ENCODE measurements at places on chromosomes 3 and 15.

DNA sequence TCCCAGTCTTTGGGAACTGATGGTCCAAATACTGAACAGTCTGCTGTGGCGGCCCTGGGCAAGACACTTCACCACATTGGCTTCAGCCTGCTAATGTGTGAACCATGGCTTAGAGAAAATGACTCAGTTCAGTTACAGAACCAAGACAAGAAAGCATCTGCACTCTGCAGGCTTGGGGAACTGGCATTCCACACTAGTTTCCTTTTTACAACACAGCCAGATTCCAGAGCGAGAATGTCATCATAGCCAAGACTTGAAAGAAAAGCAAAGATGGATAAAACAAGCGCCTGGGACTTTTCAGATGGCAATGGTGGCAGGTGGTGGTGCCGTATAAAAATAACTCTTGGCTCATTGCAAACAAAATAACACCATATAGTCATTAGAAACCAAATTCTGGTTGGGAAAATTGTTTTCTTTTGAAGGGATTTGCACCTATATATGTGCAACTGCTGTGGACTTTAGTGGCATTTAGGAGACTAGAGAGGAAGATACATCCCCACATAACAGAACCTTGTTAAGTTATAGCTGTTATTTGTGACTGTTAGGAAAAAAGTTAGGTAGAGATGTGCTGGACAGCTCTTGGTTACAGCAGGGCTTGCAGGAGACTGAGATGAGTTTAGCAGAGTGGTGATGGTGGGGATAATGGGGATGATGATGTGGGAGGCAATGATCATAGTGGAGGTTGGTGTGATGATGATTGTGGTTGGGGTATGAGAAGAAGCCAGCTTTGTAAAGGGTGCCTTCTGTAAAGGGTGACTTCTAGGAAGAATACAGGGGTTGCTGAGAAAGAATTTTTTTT, 273.6 kb downstream of the THRB start:
- no peak for DNase-seq

DNA sequence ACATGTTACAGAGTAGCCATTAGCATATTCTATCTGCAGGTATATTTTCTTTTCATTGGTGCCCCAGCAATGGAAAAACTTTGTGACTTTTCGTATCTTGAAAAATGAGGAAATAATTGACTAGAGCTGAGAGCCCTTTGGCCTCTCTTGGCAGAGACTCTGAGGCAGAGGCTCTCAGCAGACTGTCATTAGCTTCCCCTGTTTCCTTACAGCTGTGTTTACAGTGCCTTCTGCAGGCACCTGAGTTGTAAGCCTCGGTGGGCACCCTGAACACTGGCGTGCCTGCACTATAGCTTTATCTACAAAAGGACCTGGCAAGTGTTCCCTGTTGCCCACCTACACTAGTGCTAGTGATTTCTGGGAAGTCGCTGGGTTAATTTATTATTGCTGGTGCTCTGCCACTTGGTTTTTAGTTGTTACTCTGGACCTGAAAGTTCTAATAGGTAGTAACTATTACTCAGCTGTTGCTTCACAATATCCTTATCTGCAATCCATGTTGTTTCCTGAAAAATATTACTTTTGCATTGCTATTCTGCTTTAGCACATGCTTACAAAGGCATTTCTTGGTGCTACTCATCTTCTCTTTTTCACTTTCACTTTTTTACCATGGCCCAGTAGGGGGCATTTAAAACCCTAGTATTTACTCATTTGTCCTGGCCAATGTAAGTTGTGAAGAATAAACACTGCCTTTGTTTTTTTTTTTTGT, 7.8 kb upstream of the GPR171 start:
- DNase-seq, result no peak

DNA sequence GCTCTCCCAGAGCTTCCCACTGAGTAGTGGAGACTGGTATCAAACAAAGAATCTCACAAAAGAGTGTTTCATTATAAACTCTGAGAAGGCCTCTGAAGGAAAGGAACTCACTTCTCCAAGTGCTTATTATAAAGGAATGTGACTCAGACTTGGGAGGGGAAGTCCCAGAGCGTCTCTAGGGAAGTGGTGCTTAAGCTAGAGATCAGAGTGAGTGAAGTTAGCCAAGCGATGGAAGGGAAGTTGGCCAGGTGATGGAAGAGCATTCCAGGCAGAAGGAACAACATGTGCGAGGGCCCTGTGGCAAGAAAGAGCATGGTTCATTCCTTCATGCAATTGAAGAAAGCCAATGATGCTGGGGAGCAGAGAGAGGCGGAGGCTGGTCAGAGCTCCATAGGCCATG, 2.3 kb downstream of the XYLB start:
- DNase-seq, result no peak

GRCh38 chr15:74730619-74731316, 5.4 kb upstream of the CYP1A1 start:
- no peak for DNase-seq

DNA sequence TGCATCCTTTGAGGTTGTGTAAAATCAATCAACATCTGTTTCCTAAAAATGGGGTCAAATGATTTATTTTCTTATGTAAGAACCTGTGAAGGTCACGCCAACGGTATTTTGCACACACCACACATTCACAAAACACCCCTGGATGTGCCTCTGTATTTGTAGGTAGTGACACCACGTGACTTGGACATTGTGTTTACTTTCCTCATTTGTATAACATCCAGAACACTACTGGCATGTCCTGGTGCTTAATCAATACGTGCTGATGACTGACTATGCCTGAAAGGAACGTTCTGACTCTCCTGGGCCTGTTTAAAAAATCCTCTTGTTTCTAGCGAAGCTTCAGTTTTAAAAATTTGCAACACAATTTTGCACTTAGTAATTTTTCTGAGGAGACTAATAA, 3.4 kb upstream of the TAFA4 start:
- no peak for DNase-seq

GRCh38 chr15:39459548-39459947, 121.3 kb upstream of the THBS1 start:
- no peak for DNase-seq

- no peak for DNase-seq
These were observed 46.4 kb upstream of the TOP2B start for GRCh38 chr3:25711090-25711489.

DNA sequence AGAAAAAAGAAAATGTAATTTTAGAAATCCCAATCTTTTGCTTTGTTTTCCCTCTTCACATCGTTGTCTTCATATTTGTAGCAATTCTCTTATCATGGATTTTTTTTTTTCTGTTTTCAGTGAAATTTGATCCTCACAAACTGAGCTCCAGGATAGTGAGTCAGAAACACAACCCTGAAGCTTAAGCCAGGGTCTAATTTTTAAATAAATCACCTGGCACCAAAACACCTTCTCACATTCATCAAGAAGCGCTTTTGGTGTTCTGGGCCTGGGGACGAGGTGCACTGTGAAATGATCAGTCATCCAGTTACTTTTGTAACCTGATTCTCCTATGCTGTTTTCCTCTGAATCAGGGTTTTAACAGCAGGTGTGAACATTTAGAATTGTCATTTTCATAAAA, 87.7 kb downstream of the REC114 start:
- no peak for DNase-seq

- no peak for DNase-seq
These were observed 398.2 kb upstream of the TPM1 start for GRCh38 chr15:62644216-62644888.

GRCh38 chr3:77835921-77836320, 796.0 kb downstream of the ROBO2 start:
- DNase-seq, result no peak

- DNase-seq, result no peak
These were observed 19.7 kb downstream of the IL16 start for GRCh38 chr15:81216422-81216821.

DNA sequence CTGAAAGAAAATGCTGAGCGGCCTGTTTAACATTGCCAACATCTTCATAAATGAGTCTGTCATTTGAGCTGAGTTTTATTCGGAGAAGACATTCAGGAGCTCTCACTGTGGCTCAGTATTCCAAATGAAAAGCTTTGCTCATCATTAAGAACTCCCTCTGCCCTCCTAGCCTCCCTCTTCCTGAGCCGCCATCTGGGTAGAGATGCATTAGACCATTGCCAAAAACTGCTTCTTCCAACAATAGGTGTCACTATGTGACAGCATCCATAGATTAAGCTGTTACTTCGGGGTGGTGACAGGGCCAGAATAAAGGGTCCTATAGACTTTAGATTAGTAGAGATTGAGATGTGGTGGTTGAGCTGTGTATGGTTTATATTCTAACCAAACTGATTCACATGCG, 501.4 kb upstream of the NR2F2 start:
- DNase-seq, result no peak

DNA sequence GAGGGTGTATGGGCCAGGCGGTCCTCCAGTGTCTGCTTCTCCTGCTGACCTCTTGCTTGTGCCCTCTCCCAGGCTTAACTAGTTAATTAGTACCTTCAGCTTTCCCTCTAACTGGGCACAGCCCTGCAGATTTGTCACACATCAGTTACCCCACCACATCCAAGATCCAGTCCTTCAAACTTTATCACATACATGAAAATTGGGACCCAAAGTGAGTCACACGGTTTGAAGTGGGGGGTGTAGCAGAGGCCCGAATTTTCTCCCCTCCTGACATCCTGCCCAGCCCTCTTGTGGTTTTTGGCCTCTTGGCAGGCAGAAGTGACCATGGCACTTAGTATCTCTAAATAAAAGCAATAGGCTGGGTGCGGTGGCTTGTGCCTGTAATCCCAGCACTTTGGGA, 3.9 kb downstream of the MAPKAPK3 start:
- DNase-seq, result no peak

DNA sequence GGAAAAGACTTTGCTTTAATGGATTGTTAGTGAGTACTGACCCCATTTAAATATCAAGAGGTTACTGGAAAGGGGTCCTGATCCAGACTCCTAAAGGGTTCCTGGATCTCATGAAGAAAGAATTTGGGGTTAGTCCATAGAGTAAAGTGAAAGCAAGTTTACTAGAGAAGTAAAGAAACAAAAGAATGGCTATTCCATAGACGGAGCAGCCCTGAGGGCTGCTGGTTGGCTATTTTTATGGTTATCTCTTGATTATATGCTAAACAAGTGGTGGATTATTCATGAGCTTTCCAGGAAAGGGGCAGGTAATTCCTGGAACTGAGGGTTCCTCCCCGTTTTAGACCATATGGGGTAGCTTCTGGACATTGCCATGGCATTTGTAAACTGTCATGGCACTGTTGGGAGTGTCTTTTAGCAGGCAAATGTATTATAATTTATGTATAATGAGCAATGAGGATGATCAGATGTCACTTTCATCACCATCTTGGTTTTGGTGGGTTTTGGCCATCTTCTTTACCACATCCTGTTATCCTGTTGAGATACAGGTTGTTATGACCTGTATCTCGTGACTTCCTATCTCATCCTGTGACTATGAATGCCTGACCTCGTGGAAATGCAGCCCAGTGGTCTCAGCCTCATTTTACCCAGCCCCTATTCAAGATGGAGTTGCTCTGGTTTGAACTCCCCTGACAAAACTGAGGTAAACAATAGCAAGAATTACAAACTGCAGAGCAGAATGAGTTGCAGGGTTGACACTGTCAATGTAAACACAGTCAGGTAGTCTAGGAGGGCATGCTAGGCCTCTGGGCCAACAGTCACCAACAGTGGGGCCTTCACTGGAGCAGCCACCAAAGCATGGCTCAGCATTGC, 10.3 kb upstream of the GPR160 start:
- DNase-seq, result peak; percentile 21

DNA sequence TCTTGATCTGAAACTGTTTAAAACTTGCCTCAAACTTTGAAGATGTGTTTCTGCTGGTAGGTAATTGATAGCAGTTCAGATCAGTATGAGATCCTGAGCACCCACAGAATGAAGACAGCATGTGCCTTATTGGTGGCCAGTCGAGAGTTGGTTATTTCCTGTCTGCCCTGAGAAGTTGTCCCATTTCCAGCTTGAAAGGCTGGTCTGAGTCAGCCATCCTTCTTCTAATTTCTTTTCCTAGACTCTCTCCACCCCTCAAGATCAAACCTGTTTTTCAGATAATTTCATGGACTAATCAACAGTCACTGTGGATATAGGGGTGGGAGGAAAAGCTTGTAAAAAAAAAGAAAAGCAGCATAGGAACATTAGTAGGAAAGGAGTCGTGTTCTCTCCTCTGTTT, 464.4 kb downstream of the FOXP1 start:
- DNase-seq, result no peak

- no peak for DNase-seq
These were observed 7.4 kb upstream of the SLC33A1 start for GRCh38 chr3:155861476-155862183.

DNA sequence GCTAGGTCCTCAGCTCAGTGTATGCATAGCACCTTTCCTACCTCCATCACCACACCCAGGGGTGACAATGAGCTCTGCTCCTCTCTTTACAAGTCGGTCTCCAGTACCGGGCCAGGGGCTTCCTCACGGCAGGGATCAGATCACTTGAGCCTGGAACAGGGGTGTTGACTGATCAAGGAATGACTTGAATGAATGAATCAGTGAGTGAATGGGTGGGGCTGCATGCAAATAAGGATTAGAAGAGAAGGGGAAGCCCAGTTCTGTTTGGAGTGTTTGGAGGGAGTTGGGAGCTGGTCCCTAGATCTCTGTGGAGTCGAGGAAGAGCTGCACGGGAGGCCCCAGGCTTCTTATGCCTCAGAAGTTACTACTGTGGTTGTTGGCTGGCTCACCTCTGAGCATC, 87.0 kb downstream of the TMEM266 start:
- no peak for DNase-seq

- DNase-seq, result no peak
These were observed 24.7 kb downstream of the LYSMD4 start for GRCh38 chr15:99708563-99708962.

DNA sequence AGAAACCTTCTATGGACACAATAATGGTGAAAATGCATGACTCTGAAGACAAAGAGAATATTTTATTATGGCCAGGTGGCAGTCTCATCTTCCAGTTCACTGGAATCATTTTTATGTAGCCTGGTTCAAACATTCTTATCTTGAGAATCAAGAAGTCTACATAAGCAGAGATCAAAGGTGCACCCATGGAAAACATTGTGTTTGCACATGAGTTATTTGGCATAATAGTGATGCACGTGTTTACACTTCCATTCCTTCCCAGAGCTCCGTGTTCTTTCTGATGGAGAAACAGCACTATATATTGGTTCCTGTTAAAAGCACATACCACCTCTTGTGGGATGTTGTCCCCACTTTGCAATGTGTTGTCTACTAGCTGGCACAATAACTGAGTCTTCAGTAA, 572.2 kb downstream of the GRM7 start:
- DNase-seq, result no peak

GRCh38 chr3:127062926-127063325, 80.0 kb downstream of the PLXNA1 start:
- no peak for DNase-seq

GRCh38 chr3:122200661-122201060, 17.2 kb downstream of the CASR start:
- no peak for DNase-seq

- no peak for DNase-seq
These were observed 5.5 kb upstream of the FSIP1 start for GRCh38 chr15:39788108-39788507.
